ENCODE measurements at places on chromosomes 5 and 9. TPM values are rescaled to one million over a fixed set of nuclear protein-coding genes. Genes with fewer than 3 reads are reported as not detected.

DNA sequence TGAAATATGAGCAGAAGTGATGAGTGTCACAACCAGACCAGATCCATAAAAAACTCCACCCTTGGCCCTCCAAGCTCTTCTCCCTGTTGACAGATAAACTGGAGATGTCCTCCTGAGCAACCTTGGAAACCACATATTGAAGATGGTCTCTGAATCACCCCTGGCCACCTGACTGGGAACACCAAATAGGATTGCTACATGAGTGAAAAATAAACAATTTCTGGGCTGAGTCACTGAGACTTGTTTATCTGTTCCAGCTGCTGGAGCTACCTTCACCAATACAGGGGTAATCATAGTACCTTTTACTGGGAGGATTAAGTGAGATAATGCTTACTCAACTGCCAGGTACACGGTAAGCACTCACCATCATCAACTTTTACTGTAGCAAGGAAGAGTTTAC, 53.3 kb downstream of the PCA3 start:
- peak overlapping the region; percentile 60 for H3K27ac ChIP-seq
- no peaks in the 10 kb centered on the region for H3K27me3 ChIP-seq
- H3K4me3 ChIP-seq, result no peak overlapping the region

The PFN3 gene
- total RNA-seq, result not detected

The MARCOL gene
- not detected for total RNA-seq

DNA sequence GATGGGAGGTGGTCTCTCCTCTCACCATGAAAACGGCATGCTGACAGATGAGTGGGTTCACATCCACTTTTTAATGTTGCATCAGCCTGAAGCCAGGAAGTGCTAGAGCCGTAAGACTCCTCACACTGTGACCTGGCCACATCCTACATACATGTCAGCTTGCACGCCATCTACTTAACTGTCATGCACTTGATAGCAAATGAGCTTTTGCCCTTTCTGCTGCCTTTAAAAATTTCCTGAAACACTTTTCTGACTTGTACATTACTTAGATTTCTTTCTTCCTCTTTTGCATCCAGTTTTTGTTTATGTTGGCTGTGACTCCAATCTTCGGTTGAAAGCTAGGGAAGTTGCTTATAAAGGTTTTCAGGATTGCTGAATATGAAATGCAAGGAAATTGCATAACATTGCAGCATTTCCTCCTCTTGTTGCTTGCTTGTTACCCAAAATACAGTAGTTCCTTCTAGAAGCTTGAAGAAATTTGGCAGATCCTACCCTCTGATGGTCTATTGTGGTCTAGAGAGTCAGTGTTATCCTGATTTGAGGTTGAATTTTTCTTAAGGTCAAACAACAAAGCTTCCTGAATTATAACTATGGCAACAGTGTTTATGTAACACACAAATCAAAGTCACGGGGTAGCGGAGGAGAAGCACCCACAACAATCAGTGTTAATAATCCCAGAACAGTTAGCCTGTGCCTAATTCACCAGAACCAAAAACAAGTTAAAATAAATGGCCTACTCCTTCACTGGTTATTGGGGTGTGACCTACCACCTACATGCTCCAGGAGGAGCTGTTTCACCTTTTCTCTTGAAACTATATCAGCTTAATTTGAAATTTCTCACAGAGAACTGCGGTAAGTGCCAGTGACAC, 232.5 kb downstream of the ARHGAP26 start:
- no peaks in the 10 kb centered on the region for H3K4me1 ChIP-seq
- H3K36me3 ChIP-seq, result no peaks in the 10 kb centered on the region
- no peak overlapping the region for H3K4me3 ChIP-seq
- DNase-seq, result no peak
- H3K27ac ChIP-seq, result no peak overlapping the region

The SPATA31E1 gene
- 0.68 TPM for total RNA-seq

The CTXN3 gene
- not detected for total RNA-seq

All from prostate gland (tissue), 2 donors.